ENCODE measurements at places on chromosomes 11 and 22.

DNA sequence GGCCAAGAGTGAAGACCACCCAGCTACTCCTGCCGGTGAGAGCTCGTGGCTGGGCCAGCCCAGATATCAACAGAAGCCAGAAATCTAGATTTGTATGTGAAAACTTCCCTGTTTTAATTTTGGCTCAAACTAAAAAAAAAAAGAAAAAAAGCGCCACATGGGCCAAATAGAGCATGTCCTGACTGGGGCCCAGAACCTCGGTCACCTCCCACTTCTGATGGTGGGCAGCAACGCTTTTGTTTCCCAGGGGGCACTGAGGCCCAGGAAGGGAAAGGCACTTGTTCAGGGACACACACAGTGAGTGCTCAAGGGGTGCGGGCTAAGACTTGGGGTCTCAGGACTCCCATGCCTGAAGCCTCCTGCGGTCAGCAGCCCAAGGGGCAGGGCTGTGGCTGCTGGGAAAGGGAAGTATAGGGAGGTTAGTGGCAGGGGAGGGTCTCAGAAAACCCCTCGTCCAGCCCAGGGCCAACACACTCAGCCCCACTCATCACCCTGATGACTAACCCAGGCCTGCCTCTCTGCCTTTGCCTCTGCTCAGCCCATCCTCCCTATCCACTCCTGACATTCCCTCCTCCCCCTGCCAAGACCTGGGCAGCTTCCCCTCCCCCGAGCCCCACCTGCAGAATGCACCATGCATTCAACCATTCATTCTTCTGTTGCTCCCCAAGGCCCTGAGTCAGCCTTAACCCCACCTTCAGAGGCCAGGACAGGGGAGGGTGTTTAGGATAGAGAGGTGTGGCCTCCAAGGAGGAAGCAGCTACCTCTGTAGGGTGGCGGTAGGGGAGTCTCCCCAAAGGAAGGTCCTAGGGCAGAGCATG is 30.0 kb upstream of the TCF20 start:
- DNase-seq: no peak

- DNase-seq: no peak
Observed at GRCh38 chr11:14975252-14975587, 3.1 kb upstream of the CALCA start.

DNA sequence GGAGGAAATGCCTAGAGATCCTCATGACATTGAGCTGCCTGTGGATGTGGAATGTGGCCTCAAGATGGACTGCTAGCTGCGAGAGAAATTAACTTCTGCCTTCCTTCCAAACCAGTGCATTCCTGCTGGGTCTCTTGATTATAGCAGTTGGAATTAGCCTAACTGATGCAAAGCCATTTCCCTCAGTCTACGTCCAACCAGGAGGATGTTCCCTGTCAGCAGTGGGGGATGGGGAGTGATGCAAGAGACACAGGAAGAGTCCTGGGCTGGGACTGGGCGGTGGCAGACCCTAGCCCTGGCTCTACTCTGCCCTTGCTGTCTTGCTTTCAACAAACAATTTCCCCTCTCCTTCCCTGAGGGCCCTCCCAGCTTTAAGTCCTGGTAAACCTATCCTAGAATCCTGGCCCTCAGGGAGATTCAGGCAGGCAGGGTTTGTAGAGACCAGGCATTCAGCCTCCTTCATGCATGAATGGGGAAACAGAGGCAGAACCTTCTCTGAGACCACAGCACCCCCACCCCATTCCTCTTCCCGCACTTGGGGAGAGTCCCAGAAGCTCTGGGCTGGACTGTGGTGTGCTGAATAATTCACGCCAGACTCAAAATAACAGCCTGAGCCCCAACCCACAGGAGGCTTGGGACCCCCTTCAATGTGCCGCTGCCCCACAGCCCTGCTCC is 17.0 kb downstream of the C11orf96 start:
- DNase-seq: no peak

GRCh38 chr11:67463680-67464410 is 5.2 kb downstream of the TMEM134 start:
- no peak for DNase-seq

GRCh38 chr11:35282221-35282882 is 137.0 kb downstream of the SLC1A2 start:
- no peak for DNase-seq

DNA sequence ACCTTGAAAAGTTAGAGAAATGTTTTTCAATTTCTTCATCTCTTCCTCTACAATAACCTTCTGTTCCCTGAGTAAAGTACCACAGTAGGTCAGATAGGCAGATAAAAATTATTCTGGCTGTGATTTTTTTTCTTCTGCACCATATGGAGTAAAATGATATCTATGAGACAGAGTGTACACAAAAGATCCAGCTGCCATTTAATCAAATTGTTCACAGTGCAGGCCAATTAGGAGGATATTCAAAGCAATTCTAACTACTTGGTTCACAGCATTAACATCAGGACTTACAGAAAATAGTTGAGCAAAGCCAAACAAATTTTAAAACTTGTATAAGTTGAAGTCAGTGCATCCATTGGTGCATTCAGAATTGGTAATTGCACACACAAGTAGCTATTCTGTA is 147.9 kb upstream of the LUZP2 start:
- DNase-seq: no peak

- peak; percentile 26 for DNase-seq
Observed at GRCh38 chr22:30396871-30397655, at the start of gene SEC14L2. Gene SEC14L2 (plus strand): TSS chr22:30397018. CDS start chr22:30397117, 99 bp downstream.
